ENCODE measurements at places on chromosomes 5 and 9. TPM values are rescaled to one million over a fixed set of nuclear protein-coding genes. Genes with fewer than 3 reads are reported as not detected.

Gene SOHLH1
- total RNA-seq = not detected

Gene PCDHB9
- total RNA-seq = not detected

Gene F12
- total RNA-seq = 3.5 TPM

Gene SPAG8
- 1.5 TPM for total RNA-seq

Gene CSF1R
- total RNA-seq = 0.27 TPM

Gene INSL4
- not detected for total RNA-seq

Gene UGT3A2
- not detected for total RNA-seq

Gene GZMA
- total RNA-seq = 96.9 TPM

Gene PCDHGA12
- 0.11 TPM for total RNA-seq

Gene NAIF1
- total RNA-seq = 10.2 TPM

Gene PRDM9
- not detected for total RNA-seq

Gene PRSS3
- total RNA-seq = not detected

Gene FBN2
- not detected for total RNA-seq

Gene KIF12
- total RNA-seq = not detected

Gene UBAP1
- 33.6 TPM for total RNA-seq

Gene CER1
- not detected for total RNA-seq

Gene ANKRD34B
- total RNA-seq = not detected

Gene PCDHB14
- total RNA-seq = not detected

Gene LPAR1
- not detected for total RNA-seq

Gene C9orf153
- total RNA-seq = 0.41 TPM

Gene TICAM2
- 0.85 TPM for total RNA-seq

Gene RORB
- total RNA-seq = 0.02 TPM

Gene KCNV2
- not detected for total RNA-seq

Gene NIM1K
- total RNA-seq = 0.76 TPM

Gene LMX1B
- not detected for total RNA-seq

Gene ARID3C
- 0.21 TPM for total RNA-seq

Gene PCYOX1L
- 17.8 TPM for total RNA-seq

Gene SLC25A2
- 0.16 TPM for total RNA-seq

Gene FOXD4L3
- total RNA-seq = not detected

Gene PCDHAC2
- not detected for total RNA-seq

Gene GRK6
- total RNA-seq = 134 TPM

Gene PCDHGC3
- total RNA-seq = 0.21 TPM

Data from activated T-helper 2 cell treated with anti-CD3 and anti-CD28 coated beads, Interferon-gamma antibody, Interleukin-2, Interleukin-4, amounts not matched to agents 10 μg/mL and 5 μg/mL and 100 μg/mL, durations not matched to agents 14 hours and 24 hours and 36 hours (primary cell).